Chondrocyte (in vitro differentiated cells): ENCODE measurements at places on chromosomes 4 and X. TPM values are rescaled to one million over a fixed set of nuclear protein-coding genes. Genes with fewer than 3 reads are reported as not detected.

GRCh38 chr4:180449395-180449956 lies 1793.7 kb upstream of the TENM3 start:
- no peaks in the 10 kb centered on the region for H3K36me3 ChIP-seq
- H3K4me3 ChIP-seq: peak overlapping the region; percentile 15
- no peak overlapping the region for H3K27ac ChIP-seq
- DNase-seq: no peak
- no peaks in the 10 kb centered on the region for H3K27me3 ChIP-seq

Gene PHEX
- total RNA-seq: 0.97 to 1.2 TPM (median 1.1 TPM) in 3 replicates

Gene IL1RAPL1
- not detected in 3 replicates for total RNA-seq

DNA sequence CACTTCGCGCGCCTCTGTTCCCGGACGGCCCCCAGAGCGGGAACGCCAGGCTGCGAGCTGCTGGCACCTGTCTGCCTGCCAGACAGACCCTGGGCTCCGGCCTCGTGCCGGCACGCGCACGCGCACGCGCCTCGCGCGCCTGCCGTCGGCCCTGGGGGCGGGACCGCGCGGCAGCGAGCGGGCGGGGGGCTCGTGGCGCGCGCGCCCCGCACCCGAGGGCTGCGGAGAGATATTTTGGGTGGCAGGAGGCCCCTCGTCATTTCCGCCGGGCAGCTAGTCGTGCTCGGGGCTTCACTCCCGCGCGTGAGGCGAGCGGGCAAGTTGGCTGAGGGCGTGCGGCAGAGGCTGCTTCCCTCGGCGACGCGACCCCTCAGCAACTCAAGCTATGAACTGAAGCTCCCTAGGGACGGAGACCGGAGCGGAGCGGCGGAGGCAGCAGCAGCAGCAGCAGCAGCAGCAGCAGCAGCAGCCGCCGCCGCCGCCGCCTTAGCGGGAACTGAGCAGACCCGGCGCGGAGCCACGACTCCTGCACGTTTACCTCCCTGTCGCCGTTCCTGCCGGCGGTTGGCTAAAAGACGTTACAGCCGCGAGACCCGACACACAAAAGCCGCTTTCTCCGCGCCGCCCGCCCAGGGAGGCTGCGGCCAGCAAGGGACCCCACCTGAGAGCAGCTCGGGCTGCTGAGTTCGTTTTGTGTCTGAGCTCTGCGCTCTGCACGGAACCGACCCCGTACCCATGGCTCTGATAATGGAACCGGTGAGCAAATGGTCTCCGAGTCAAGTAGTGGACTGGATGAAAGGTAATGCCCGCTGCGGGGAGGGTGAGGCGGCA lies at the start of gene CNKSR2:
TSS of gene CNKSR2 (plus strand) at position 256 of the 831 bp plus-strand sequence. CDS start at position 736, 480 bp downstream.
- H3K27me3 ChIP-seq: peaks cover 33% of the 10 kb centered on the region
- DNase-seq: peak; percentile 92
- peaks cover 5% of the 10 kb centered on the region for H3K4me1 ChIP-seq
- H3K4me3 ChIP-seq: peak within 1 kb of the TSS; percentile 89

- peak overlapping the region; percentile 47 for H3K27ac ChIP-seq
- H3K36me3 ChIP-seq: no peaks in the 10 kb centered on the region
- peak overlapping the region; percentile 76 for H3K4me3 ChIP-seq
- peaks cover 3% of the 10 kb centered on the region for H3K4me1 ChIP-seq
- no peaks in the 10 kb centered on the region for H3K27me3 ChIP-seq
- DNase-seq: no peak
Observed at GRCh38 chrX:103831342-103831802, 685 bp downstream of the RAB9B start.

GRCh38 chr4:143700046-143700415 lies 444 bp downstream of the FREM3 start:
- H3K36me3 ChIP-seq: no peaks in the 10 kb centered on the region
- DNase-seq: no peak
- peaks cover 7% of the 10 kb centered on the region for H3K4me1 ChIP-seq
- H3K27ac ChIP-seq: no peak overlapping the region
- H3K4me3 ChIP-seq: peak overlapping the region; percentile 42

DNA sequence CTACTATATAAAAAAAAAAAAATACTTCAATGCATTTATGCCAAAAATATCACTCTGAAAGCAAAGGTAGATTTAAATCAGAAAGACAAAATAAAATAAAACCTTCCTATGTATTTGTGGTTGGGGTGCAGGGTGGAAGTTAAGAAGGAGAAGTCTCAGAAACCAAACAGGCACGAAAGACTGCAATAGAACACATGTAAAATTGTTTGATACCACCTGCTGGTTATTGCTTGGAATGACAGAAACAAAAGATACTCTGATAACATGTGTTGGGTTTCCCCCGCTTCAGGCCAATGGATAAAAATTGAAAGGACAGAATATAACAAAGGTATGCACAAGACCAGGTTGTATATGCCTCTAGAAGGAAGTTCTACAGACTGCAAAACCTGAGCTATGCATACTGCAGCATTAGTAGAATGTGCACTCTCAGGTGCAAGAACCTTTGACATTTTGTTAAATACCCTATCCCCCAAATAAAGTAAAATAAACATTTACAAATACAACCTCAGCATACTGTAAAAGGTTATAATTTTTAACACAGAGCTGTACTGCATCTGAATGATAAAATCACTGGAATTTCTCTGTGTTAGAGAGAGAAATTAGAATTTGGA lies 118.8 kb downstream of the GABRA2 start:
- H3K27me3 ChIP-seq: peaks cover 6% of the 10 kb centered on the region
- DNase-seq: no peak
- no peak overlapping the region for H3K4me3 ChIP-seq

Gene FGFBP1
- not detected in 3 replicates for total RNA-seq

DNA sequence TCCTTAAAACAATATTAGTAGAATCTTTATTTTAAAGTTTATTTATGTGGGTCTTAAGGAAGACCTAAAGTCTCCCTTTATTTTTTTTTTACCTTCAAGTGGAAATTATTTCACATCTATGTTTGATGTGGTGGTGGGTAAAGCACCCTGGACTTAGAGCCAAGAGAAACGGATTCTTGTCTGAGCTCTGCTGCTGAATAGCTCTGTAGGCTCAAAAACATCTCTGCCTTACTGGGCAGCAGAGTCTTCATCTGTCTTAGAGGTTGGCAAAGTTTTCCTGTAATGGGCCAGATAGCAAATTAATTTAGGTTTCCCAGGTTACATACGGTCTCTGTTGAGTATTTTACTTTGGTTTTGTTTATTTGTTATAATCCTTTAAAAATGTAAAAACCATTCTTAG lies 136.5 kb downstream of the CEP135 start:
- no peaks in the 10 kb centered on the region for H3K27me3 ChIP-seq
- no peak overlapping the region for H3K27ac ChIP-seq
- H3K4me3 ChIP-seq: no peak overlapping the region
- DNase-seq: no peak
- no peaks in the 10 kb centered on the region for H3K36me3 ChIP-seq
- H3K4me1 ChIP-seq: no peaks in the 10 kb centered on the region
